ENCODE measurements at places on chromosomes 6 and 20. TPM values are rescaled to one million over a fixed set of nuclear protein-coding genes. Genes with fewer than 3 reads are reported as not detected.

DNA sequence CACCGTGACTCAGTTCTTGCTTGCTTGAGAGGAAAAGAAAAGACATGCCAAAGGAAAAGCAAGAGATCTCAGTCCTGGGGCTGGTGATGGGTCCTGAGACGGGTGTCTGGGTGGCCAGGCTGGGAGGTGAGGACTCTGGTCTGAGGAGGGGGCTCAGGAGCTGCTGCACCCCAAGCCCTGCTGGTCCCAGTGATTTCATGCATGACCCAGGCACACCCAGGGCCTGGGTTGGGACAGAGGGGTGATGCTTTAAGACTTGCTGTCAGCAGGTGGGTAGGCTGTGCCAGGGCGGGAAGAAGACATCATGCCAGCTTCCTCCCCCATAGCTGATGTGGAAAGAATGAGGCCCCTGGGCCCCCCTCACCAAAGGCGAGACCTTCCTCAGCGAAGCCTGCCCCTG is 65.1 kb upstream of the PMEPA1 start:
- no peaks in the 10 kb centered on the region for H3K36me3 ChIP-seq
- DNase-seq = no peak
- no peak overlapping the region for H3K4me3 ChIP-seq
- no peak overlapping the region for H3K27ac ChIP-seq
- H3K27me3 ChIP-seq = peaks cover 2% of the 10 kb centered on the region

DNA sequence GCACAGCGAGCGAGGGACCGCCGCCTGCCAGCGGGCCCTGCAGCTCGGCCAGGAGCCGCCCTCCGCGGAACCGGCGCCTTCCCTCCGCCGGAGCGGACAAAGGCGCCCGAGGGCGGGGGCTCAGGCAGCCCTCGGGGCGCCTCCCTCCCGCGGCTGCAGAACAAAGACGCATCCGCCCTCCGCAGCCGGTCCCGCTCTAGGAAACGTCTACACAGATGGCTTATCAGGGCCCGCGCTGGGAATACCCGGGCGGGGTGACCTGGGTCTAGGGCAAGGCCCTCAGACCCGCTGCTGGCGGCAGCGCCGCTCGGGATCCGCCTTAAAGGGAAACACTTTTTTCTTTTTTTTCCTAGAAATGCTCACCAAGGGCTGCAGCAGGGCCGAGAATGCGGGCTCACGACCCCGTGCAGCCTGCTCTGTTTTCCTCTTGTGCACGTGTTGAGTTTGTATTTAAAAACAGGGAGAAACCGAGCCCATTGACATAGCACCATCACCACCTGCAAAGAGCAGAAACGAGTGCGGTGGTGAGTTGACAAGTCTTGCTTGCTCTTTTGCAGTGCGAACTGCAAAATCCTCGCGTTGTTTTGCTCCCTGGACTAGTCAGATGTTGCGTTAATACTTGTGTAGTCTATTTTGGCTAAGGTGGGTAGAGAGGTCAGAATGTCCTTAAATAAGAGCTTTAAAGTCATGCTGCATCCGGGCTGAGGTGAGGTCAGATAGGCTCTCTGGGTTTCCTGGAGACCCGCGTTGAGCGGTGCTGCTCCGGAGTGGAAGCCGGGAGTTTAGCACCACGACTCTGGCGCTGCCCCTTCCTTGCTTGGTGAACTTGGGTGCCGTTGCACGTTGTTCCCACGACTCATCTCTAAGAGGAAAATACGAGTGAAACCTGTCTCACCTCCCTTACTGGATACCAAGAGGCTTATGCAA is 1.1 kb upstream of the RPS6KA2 start:
- H3K4me1 ChIP-seq = peaks cover 16% of the 10 kb centered on the region
- peaks cover 38% of the 10 kb centered on the region for H3K27me3 ChIP-seq
- H3K27ac ChIP-seq = peak overlapping the region; percentile 66

- no peaks in the 10 kb centered on the region for H3K4me1 ChIP-seq
- no peaks in the 10 kb centered on the region for H3K36me3 ChIP-seq
- H3K27me3 ChIP-seq = peaks cover 43% of the 10 kb centered on the region
- DNase-seq = no peak
Measured at GRCh38 chr6:1437553-1438406, 48.4 kb downstream of the FOXF2 start.

DNA sequence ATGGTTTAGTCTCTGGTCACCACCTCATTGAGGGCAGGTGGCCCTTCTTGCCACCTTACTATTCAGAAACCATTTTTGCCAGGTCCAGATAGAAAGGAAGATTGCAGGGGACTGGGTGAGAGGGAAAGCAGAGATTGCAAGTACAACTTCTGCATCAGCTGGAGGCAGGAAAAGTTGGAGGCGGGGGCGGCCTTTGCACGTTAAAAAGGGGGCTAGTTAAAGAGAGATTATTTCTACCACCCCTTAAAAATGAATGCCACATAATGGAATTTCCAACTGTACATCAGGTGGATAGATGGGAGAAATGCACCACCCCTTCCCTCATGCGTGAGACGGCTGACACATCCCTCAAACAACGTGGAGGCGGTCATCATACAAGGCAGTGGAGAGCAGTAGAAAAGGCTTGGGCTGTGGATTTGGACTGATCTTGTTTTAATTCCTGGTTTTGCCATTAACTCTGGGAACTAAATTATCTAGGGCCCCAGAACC is 95.4 kb upstream of the CNKSR3 start:
- no peaks in the 10 kb centered on the region for H3K36me3 ChIP-seq
- peaks cover 3% of the 10 kb centered on the region for H3K27me3 ChIP-seq
- H3K4me1 ChIP-seq = peaks cover 38% of the 10 kb centered on the region
- peak overlapping the region; percentile 50 for H3K4me3 ChIP-seq
- peak overlapping the region; percentile 86 for H3K27ac ChIP-seq
- DNase-seq = no peak

DNA sequence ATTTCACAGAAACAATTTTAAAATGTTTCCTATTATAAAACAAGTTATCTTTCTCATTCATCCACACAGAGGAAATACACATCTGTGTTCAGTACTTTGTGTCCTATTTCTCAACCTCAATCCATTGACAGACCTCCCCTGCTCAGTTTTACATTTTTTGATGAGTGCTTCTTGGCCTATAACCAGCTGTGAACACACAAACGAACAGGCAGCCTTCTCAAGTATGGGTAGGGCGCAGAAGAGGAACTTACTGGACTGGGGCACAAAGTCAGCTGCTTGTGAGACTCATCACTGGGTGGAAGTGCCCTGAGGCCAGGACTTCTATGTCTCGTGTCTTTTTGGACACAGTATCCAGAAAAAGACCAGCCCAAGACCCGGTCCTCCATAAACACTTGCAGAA is 2.8 kb downstream of the RPS6KA2 start:
- H3K27ac ChIP-seq = no peak overlapping the region
- no peak overlapping the region for H3K4me3 ChIP-seq
- no peak for DNase-seq
- peaks cover 16% of the 10 kb centered on the region for H3K4me1 ChIP-seq
- H3K27me3 ChIP-seq = peaks cover 33% of the 10 kb centered on the region

GRCh38 chr6:139753198-139753861 is 378.9 kb upstream of the CITED2 start:
- DNase-seq = no peak
- peaks cover 4% of the 10 kb centered on the region for H3K27me3 ChIP-seq
- H3K36me3 ChIP-seq = no peaks in the 10 kb centered on the region
- no peak overlapping the region for H3K4me3 ChIP-seq

DNA sequence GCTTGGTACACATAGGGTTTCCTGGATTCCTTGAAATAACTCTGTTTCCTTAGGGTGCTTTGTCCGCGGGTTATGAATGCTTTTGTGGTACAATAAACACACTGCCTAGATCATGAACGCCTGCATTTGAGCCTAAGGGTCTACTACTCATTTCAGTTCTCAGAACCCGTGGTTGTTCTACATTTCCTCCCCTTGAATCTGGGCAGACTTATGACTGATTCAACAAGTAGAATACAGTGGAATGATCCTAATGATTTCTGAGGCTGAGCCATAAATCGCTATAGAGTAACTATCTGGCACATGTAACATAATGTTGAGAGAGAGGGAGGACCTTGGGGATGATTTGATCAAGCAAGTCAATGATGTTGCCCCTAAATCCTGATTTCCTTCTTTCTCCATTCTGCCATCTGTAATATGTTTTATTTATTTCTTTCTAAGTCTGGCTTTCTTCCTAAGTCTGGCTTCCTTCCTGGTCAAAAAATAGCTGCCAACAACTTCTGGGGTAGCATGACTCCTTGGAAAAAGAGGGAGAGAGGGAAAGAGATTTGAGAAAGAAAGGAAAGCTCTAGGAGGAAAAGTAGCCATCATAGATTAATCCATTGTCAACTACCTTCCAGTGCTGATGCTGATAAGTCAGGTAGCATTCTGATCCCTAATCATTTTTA is 23.0 kb downstream of the ABRACL start:
- no peak overlapping the region for H3K27ac ChIP-seq
- DNase-seq = no peak
- H3K27me3 ChIP-seq = peaks cover 1% of the 10 kb centered on the region
- no peaks in the 10 kb centered on the region for H3K36me3 ChIP-seq
- H3K4me1 ChIP-seq = peaks cover 6% of the 10 kb centered on the region
- no peak overlapping the region for H3K4me3 ChIP-seq

DNA sequence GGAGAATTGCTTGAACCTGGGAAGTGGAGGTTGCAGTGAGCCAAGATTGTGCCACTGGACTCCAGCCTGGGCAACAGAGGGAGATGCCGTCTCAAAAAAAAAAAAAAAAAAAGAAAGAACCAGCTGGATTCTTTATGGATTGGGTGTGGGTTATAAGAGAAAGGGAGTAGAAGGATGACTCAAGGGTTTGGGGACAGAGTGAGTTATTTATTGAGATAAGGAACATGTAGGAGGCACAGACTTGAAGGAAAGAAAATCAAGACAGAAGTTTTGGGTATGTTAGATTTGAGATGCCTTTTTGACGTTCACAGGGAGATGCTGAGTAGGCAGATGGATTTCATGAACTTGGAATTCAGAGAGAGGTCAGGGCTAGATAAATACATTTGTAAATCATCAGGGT is 47.6 kb downstream of the KIZ start:
- peaks cover 12% of the 10 kb centered on the region for H3K4me1 ChIP-seq
- H3K27me3 ChIP-seq = no peaks in the 10 kb centered on the region
- H3K27ac ChIP-seq = no peak overlapping the region
- no peak overlapping the region for H3K4me3 ChIP-seq
- DNase-seq = no peak

GRCh38 chr6:18600255-18600654 is 213.1 kb downstream of the RNF144B start:
- H3K36me3 ChIP-seq = no peaks in the 10 kb centered on the region
- H3K27me3 ChIP-seq = peaks cover 11% of the 10 kb centered on the region
- no peak for DNase-seq

GRCh38 chr20:19823971-19824370 is 65.9 kb downstream of the RIN2 start:
- DNase-seq = no peak
- no peaks in the 10 kb centered on the region for H3K36me3 ChIP-seq
- no peak overlapping the region for H3K4me3 ChIP-seq
- H3K4me1 ChIP-seq = peaks cover 12% of the 10 kb centered on the region

DNA sequence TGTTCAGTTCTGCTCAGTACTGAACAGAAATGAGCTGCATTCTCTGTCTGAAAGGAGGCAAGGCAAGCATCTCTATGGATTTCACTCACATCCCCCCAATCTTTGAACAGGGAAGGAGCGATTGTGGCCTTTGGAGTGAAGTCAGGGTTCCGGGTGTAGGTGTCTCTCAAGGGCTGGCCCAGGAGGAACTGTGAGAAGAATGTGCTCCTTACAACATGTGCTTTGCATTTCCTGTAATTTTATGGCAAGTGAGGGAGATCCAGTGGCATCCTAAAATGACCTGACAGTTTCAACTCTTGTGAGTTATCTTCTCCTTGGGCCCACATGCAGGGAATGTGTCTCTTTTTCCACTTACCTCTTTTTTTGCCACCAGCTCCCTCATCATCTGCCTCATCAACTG is 63.0 kb upstream of the RIN2 start:
- H3K4me3 ChIP-seq = no peak overlapping the region
- H3K36me3 ChIP-seq = no peaks in the 10 kb centered on the region
- no peak for DNase-seq
- H3K27ac ChIP-seq = no peak overlapping the region

DNA sequence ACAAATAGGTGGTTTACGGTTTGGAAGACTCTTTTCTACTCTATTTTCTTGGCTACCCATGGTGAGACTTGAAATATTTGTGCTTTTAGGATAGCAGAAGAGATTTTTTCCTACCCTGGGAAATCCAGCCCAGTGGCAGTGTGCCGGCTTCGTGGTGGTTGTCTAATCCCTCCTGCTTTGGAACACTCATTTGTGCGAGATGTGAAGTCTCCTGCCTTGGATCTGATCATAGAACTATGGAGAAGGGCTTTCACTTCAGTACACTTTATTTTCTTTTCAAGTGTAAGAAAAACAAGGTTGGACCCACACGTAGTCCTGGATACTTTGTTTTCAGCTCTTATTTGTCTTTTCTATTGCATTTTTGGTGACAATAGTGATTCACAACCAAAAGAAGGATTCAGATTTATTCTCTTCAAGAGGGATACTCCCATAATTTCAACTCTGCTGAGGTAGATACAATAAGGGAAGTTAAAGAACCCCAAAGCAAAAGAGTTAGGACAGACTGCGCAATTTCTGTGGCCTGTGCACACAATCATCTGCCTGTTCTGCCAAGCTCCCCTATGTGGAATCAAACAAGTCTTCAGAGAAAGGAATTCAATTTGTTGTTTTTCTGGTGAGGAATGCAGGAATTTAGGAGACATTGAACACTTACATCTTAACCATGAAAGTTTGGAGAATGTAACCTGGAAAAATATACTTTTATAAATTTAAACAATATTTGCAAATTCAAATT is 413.2 kb downstream of the GJA1 start:
- peaks cover 2% of the 10 kb centered on the region for H3K27me3 ChIP-seq
- no peak for DNase-seq
- H3K4me1 ChIP-seq = no peaks in the 10 kb centered on the region
- H3K36me3 ChIP-seq = no peaks in the 10 kb centered on the region
- no peak overlapping the region for H3K27ac ChIP-seq

DNA sequence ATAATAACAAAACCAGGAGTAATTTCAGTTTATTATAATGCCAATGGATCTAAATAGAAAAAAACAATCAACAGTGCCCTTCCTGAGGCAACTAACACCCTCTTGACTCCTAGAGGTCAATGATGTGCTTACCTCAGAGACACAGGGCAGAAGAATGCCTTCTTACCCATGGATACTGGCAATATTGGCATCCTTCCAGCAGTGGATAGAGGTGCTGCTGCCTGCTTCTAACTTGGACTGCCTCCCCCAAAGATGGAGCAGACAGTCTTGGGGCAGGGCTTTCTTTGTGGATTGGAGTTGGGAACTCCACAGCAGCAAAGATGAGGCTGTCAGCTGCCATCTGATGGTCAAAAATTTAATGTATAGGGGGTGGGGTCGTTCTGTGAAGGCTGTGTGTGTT is 78.7 kb downstream of the AK9 start:
- no peaks in the 10 kb centered on the region for H3K27me3 ChIP-seq
- H3K27ac ChIP-seq = no peak overlapping the region

- no peak overlapping the region for H3K4me3 ChIP-seq
- peaks cover 13% of the 10 kb centered on the region for H3K4me1 ChIP-seq
- H3K27me3 ChIP-seq = no peaks in the 10 kb centered on the region
Measured at GRCh38 chr6:108862479-108863191, 14.4 kb downstream of the ARMC2 start.

GRCh38 chr6:20936949-20937348 is 402.7 kb downstream of the CDKAL1 start:
- H3K4me3 ChIP-seq = no peak overlapping the region
- no peak for DNase-seq
- no peak overlapping the region for H3K27ac ChIP-seq
- no peaks in the 10 kb centered on the region for H3K4me1 ChIP-seq
- peaks cover 16% of the 10 kb centered on the region for H3K36me3 ChIP-seq
- no peaks in the 10 kb centered on the region for H3K27me3 ChIP-seq

GRCh38 chr6:121441477-121441876 is 6.0 kb downstream of the GJA1 start:
- H3K4me1 ChIP-seq = peaks cover 15% of the 10 kb centered on the region
- peaks cover 32% of the 10 kb centered on the region for H3K27me3 ChIP-seq
- no peak overlapping the region for H3K4me3 ChIP-seq
- H3K27ac ChIP-seq = no peak overlapping the region
- no peak for DNase-seq

The HSPA1L gene
- total RNA-seq = 1.7 TPM

The HRH3 gene
- not detected for total RNA-seq

The PKIG gene
- total RNA-seq = 4.8 TPM

The SPATA25 gene
- total RNA-seq = 0.74 TPM

The LRRC73 gene
- 0.18 TPM for total RNA-seq
